ENCODE measurements at places on chromosomes 16 and 17. TPM values are rescaled to one million over a fixed set of nuclear protein-coding genes. Genes with fewer than 3 reads are reported as not detected.

GRCh38 chr17:27390540-27390939 is 65.7 kb upstream of the KSR1 start:
- no peak overlapping the region for H3K27ac ChIP-seq
- no peak for DNase-seq
- H3K27me3 ChIP-seq: peaks cover 36% of the 10 kb centered on the region
- no peaks in the 10 kb centered on the region for H3K36me3 ChIP-seq

- peak overlapping the region; percentile 36 for H3K4me3 ChIP-seq
- DNase-seq: peak; percentile 83
- peak overlapping the region; percentile 76 for H3K27ac ChIP-seq
- peaks cover 2% of the 10 kb centered on the region for H3K27me3 ChIP-seq
These were observed 21.4 kb downstream of the QPRT start for GRCh38 chr16:29700253-29700987.

GRCh38 chr16:23368469-23368868 is 66.4 kb downstream of the SCNN1B start:
- no peaks in the 10 kb centered on the region for H3K27me3 ChIP-seq
- DNase-seq: no peak
- no peak overlapping the region for H3K4me3 ChIP-seq
- H3K4me1 ChIP-seq: peaks cover 8% of the 10 kb centered on the region
- no peak overlapping the region for H3K27ac ChIP-seq

DNA sequence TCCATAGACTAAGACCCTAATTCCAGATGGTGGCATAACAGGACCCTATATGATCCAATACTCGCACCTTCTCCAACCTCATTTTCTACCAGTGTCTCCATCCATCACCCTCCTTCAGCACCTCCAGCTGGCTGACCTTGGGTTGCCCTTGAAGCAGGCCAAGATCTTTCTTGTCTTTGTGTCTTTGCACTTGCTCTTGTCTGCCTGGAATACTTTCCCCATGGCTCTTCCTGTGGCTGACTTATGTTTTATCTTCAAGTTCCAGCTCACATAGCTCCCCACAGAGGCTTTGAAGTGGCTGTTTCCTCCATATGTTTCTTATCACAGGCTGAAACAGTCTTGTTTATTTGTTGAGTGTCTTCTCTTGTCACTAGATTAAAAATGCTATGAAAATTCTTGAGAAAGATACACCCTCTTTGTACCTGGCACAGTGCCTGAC is 29.6 kb upstream of the MMD start:
- H3K4me3 ChIP-seq: no peak overlapping the region
- no peak for DNase-seq

- peaks cover 9% of the 10 kb centered on the region for H3K27me3 ChIP-seq
- no peaks in the 10 kb centered on the region for H3K36me3 ChIP-seq
- no peak for DNase-seq
- H3K27ac ChIP-seq: no peak overlapping the region
- H3K4me1 ChIP-seq: peaks cover 12% of the 10 kb centered on the region
These were observed 23.8 kb downstream of the EPN2 start for GRCh38 chr17:19260958-19261357.

DNA sequence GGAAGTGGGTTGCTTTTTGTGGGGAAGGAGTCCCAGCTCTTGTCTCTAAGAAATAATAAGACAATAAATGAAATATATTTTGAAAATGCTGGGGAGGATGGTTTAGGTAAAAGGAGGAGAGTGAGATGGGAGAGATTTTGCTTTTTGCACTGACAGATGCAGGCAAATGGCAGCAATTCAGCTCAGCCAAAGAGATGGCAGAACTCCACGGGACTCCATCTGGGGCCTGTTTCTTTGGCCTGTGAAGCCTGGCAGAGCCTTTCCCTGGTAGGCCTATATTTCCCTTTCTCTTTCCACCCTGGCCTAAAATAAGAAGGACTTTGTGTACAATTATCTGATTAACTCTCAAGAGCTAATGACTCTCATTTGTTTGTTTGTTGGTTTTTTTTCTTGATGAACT is 1525.1 kb downstream of the CDH11 start:
- no peak for DNase-seq
- H3K27ac ChIP-seq: no peak overlapping the region
- no peaks in the 10 kb centered on the region for H3K36me3 ChIP-seq
- H3K4me1 ChIP-seq: no peaks in the 10 kb centered on the region

GRCh38 chr17:75516619-75517296 is 430 bp downstream of the TSEN54 start:
- H3K27ac ChIP-seq: peak overlapping the region; percentile 87
- DNase-seq: peak; percentile 63
- no peaks in the 10 kb centered on the region for H3K27me3 ChIP-seq

The RND2 gene
- total RNA-seq: not detected

- no peak overlapping the region for H3K4me3 ChIP-seq
- H3K36me3 ChIP-seq: no peaks in the 10 kb centered on the region
- DNase-seq: no peak
- no peaks in the 10 kb centered on the region for H3K4me1 ChIP-seq
These were observed 43.5 kb downstream of the GPRC5B start for GRCh38 chr16:19841184-19841583.

The LDAF1 gene
- total RNA-seq: 9.5 TPM

The MYH2 gene
- total RNA-seq: not detected

The CASKIN1 gene
- 0.09 TPM for total RNA-seq

The FZD2 gene
- total RNA-seq: 0.30 TPM

DNA sequence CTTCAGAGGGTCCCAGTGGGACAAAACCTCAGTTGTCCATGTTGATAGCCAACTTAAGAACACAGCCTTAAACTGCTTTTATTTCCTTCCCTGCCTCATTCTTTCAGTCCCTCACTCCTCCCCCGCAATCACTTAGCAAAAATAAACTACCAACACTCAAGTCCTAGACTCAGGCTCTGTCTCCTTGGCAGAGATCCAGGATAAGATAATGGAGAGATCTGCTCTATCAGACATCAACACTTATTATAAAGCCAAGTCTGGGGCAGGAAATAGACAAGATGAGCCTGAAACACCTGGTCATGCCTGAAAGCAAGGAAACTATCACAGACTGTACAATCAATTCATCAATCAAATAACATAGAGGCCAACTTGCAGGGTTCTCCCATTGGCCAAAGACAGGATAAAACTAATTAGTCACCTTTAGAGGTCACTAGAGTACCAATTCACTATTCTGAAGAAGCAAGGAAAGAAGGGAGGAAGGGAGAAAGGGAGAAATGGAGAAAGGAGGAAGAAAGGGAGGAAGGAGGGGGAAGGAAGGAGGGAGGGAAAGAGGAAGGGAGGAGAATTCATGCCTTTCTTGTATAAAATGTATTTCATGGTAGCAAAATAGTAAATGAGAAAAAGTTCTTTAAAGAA is 15.7 kb downstream of the HYDIN start:
- DNase-seq: no peak
- H3K36me3 ChIP-seq: no peaks in the 10 kb centered on the region
- H3K4me3 ChIP-seq: no peak overlapping the region
- H3K27ac ChIP-seq: no peak overlapping the region

DNA sequence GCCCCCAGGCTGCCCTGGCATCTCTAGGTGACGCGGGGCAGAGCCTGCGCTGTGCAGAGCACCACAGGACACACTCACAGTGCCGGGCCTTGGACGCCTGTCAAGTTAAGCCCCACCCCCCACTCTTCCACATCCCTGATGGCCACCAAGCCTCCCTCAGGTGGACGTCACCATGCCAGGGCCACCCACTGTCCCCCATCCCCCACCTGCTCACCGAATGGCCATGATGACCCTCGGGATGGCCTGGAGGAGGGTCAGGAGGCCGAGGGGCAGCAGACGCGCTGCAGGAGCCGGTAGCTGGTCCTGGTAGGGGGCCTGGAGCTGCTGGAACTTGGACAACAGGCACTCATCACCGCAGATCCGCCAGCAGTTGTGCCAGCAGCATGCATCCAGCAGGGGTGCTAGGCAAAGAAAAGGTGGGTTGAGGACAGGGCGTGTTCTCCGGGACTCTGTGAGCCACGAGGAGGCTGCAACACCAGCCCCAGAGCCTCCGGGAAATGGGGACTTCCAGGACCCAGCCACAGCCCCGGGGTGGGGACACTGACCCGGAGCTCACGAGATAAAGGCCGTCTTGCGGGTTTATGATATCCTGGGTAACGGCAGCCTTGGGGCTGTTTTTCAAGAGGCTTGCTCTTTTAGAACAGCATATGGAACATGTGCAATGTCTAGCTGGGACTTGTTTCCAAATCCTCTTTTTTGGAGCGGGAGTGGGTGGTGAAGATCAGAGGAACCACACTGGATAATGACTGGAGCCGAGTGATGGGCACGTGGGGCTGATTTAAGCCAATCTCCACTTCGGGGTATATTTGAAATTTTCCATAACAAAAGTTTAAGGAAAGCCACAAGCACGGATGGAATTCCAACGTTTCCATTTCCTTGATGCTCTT is 11.4 kb downstream of the C16orf95 start:
- peaks cover 17% of the 10 kb centered on the region for H3K36me3 ChIP-seq
- DNase-seq: no peak
- H3K27ac ChIP-seq: no peak overlapping the region
- no peak overlapping the region for H3K4me3 ChIP-seq
- peaks cover 37% of the 10 kb centered on the region for H3K4me1 ChIP-seq
- no peaks in the 10 kb centered on the region for H3K27me3 ChIP-seq

DNA sequence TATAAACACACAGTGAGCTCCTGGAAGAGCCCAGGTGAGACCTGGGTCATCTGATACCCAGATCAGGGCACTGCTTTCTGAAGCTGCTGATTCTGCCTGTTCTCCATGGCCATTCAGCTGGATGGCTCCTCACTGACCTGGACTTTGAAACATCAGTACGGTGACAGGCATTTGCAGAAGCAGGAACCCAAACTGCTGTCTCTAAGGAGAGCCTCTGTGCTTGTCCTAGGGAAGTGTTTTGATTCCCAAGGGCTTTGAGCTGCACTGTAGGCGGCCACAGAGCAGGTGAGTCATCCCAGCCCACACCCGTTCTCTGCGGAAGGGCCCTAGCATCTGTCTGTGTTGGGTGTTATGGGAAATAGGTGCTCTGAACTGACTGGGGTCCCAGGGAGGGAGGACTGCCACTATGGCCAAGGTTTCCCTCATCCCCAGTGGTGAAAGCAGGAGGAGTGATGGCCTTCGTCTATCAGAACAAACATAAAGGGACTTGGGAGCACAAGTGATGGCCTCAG is 60.7 kb upstream of the ADCY9 start:
- H3K27ac ChIP-seq: no peak overlapping the region
- H3K4me1 ChIP-seq: peaks cover 15% of the 10 kb centered on the region
- no peaks in the 10 kb centered on the region for H3K36me3 ChIP-seq
- H3K27me3 ChIP-seq: peaks cover 2% of the 10 kb centered on the region
- DNase-seq: no peak

The TMC7 gene
- not detected for total RNA-seq

The DBNDD1 gene
- total RNA-seq: not detected

The MPDU1 gene
- 57.6 TPM for total RNA-seq

DNA sequence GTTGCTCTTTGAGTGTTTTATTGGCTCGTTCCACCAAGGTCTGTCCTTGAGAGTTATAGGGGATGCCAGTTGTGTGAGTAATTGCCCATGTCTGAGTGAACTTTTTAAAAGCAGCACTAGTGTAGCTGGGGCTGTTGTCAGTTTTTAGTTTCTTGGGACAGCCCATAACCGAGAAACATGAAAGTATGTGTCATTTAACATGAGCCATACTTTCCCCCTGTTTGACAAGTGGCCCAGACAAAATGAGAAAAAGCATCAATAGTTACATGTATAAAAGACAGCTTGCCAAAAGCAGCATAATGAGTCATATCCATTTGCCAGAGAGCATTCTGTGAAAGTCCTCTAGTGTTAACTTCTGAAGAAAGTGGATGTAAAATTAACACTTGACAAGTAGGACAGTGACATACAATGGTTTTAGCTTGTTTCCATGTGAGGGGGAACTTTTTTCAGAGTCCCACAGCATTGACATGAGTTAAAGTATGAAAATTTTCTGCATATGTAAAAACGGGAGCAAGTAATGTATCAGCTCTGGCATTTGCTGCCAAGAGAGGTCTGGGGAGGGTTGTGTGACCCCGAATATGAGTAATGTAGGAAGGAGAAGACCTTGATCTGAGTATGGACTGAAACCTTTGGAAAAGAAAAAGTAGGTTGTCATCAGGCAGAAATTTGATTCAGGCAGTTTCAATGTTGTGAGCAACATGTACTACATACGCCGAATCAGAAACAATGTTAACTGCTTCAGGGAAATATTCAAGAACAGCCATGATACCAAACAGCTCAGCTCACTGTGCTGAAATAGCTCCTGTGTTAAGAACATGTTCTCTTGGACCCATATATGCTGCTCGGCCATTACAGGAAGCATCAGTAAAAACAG is 56.8 kb upstream of the ARL4D start:
- peaks cover 12% of the 10 kb centered on the region for H3K4me1 ChIP-seq
- no peaks in the 10 kb centered on the region for H3K27me3 ChIP-seq
- H3K36me3 ChIP-seq: peaks cover 5% of the 10 kb centered on the region
- no peak for DNase-seq
- peak overlapping the region; percentile 20 for H3K27ac ChIP-seq

GRCh38 chr17:65750631-65751115 is 189.2 kb upstream of the AXIN2 start:
- no peak for DNase-seq
- H3K4me1 ChIP-seq: peaks cover 5% of the 10 kb centered on the region
- H3K36me3 ChIP-seq: no peaks in the 10 kb centered on the region
- no peak overlapping the region for H3K27ac ChIP-seq

The CDH3 gene
- not detected for total RNA-seq

The TBC1D3B gene
- 9.9 TPM for total RNA-seq

DNA sequence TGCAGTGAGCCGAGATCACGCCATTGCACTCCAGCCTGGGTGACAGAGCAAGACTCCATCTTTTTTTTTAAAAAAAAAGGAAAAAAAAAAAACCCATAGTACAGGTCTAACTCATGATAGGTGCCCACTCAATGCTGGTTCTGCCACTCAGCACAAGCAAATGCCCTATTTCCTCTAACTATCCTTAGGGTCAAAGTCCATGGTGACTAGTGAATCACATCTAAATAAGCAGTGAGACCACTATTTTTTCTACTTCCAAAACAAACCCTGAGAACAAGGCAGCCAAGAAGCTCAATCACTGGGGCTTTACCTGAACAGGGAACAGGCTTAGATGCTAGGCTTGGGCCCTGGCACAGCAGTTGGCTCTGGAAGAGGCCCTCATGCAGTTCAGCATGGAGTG is 3.4 kb downstream of the BLTP2 start:
- no peak overlapping the region for H3K27ac ChIP-seq
- peaks cover 29% of the 10 kb centered on the region for H3K4me1 ChIP-seq
- no peak for DNase-seq
- H3K27me3 ChIP-seq: no peaks in the 10 kb centered on the region
- H3K4me3 ChIP-seq: no peak overlapping the region
- peaks cover 50% of the 10 kb centered on the region for H3K36me3 ChIP-seq

GRCh38 chr17:48644910-48645557 is 18.9 kb upstream of the HOXB9 start:
- peaks cover 77% of the 10 kb centered on the region for H3K27me3 ChIP-seq
- DNase-seq: no peak
- H3K4me1 ChIP-seq: peaks cover 54% of the 10 kb centered on the region
- H3K36me3 ChIP-seq: peaks cover 7% of the 10 kb centered on the region
- peak overlapping the region; percentile 89 for H3K4me3 ChIP-seq

The MAF gene
- 32.6 TPM for total RNA-seq

The RNF112 gene
- total RNA-seq: 0.20 TPM

All from activated CD8-positive, alpha-beta memory T cell treated with anti-CD3 and anti-CD28 coated beads, Interleukin-2, amount 10 ng/mL, durations not matched to agents 7 days and 5 days (primary cell).